ENCODE measurements at places on chromosomes 7 and 10. TPM values are rescaled to one million over a fixed set of nuclear protein-coding genes. Genes with fewer than 3 reads are reported as not detected.

FOXI2 gene
- total RNA-seq: not detected

PAPOLB gene
- not detected for total RNA-seq

FAM204A gene
- total RNA-seq: 44.0 TPM

CRHR2 gene
- not detected for total RNA-seq

AKR1C8 gene
- total RNA-seq: not detected

NPC1L1 gene
- total RNA-seq: not detected

TLX1 gene
- total RNA-seq: not detected

SHTN1 gene
- total RNA-seq: under 0.01 TPM

GIMAP2 gene
- total RNA-seq: 0.60 TPM

GHRHR gene
- not detected for total RNA-seq

NEBL gene
- 0.12 TPM for total RNA-seq

CPED1 gene
- total RNA-seq: 32.2 TPM

HABP2 gene
- not detected for total RNA-seq

PROSER2 gene
- 2.3 TPM for total RNA-seq

INMT gene
- total RNA-seq: 104 TPM

TFR2 gene
- total RNA-seq: under 0.01 TPM

GRM3 gene
- not detected for total RNA-seq

KCNIP2 gene
- 1.1 TPM for total RNA-seq

GET4 gene
- 29.1 TPM for total RNA-seq

ANKRD30A gene
- total RNA-seq: not detected

HOXA10 gene
- not detected for total RNA-seq

CUEDC2 gene
- total RNA-seq: 50.2 TPM

AGAP3 gene
- 31.1 TPM for total RNA-seq

CPXM2 gene
- total RNA-seq: 19.4 TPM

SLIT1 gene
- 0.35 TPM for total RNA-seq

RARRES2 gene
- 15.2 TPM for total RNA-seq

OR2A12 gene
- total RNA-seq: not detected

FKBP6 gene
- not detected for total RNA-seq

IFIT1B gene
- not detected for total RNA-seq

CFAP46 gene
- 0.38 TPM for total RNA-seq

ARHGAP21 gene
- total RNA-seq: 68.2 TPM

SAP25 gene
- total RNA-seq: 0.08 TPM

ICA1 gene
- total RNA-seq: 0.23 TPM

SLC18A3 gene
- total RNA-seq: under 0.01 TPM
